ENCODE measurements at places on chromosomes 13 and 19.

GRCh38 chr13:40207001-40207478, 459.4 kb downstream of the FOXO1 start:
- DNase-seq, result no peak

DNA sequence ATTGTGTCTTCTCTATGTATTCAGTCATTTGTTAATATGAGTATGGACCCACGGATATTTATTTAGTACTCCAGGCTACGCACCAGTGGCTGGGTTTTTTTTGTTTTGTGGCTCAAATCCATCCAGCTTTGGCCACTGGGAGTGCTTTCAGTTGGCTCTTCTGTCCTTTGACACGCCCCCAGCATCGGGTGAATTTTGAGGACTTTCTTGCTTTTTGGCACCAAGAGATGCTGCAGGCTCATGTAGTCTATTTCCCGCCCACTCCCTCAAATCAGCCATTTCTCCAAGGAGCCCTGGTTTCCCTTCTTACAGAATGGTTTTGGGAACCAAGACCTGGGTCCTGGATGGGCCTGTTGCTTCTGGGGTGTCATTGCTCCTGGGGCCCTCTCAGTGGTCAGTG, 55.8 kb downstream of the SMARCA4 start:
- no peak for DNase-seq

DNA sequence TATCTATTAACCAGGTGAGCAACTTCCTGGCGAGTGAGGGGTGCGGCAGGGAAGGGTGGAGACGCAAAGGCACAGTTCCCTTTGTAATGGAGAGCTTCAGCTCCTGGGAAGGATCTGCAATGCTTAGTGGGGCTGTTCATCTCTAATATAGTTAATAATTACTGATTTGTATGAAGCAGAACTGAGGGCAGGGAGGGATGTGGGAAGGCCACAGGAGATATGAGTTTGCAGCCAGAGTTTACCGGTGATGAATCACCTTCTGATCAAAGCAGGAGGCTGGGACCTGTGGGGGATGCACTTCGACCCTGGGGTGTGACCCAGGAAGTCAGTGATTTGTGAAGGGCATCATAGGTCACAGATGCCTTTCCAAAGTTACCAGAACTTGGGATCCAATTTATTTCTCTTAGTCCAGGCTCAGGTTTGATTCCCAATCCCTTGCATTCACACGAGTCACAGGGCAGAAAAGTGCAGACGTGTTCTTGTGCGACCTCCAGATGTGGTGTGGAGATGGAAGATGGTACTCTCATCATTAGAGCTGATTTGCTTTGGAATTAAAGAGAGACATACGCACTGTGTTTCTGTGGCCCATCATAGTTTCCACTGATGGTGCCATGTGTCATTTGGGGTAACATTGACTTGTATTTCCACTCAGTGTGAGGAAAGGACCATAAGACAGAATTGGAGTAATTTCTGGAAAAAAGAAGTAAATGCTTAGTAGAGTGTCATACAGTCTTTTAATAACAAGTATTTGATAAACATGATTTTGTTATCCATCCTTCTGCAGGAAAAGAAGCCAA, 55.0 kb downstream of the LRCH1 start:
- DNase-seq, result no peak

- DNase-seq, result no peak
These were observed 2.1 kb downstream of the SPIB start for GRCh38 chr19:50420808-50421207.

GRCh38 chr13:36567485-36567884, 106.3 kb upstream of the SERTM1 start:
- no peak for DNase-seq

- DNase-seq, result no peak
These were observed 10.3 kb upstream of the RNF113B start for GRCh38 chr13:98187155-98187964.

Data from GOT3 (cell line).